Ovary (tissue), 10 donors: ENCODE measurements at places on chromosomes 1 and 21.

- no peak for DNase-seq
Measured at GRCh38 chr1:2928366-2929325, 92.6 kb upstream of the ACTRT2 start.

- no peak for DNase-seq
Measured at GRCh38 chr1:3145532-3146325, 76.7 kb downstream of the PRDM16 start.

DNA sequence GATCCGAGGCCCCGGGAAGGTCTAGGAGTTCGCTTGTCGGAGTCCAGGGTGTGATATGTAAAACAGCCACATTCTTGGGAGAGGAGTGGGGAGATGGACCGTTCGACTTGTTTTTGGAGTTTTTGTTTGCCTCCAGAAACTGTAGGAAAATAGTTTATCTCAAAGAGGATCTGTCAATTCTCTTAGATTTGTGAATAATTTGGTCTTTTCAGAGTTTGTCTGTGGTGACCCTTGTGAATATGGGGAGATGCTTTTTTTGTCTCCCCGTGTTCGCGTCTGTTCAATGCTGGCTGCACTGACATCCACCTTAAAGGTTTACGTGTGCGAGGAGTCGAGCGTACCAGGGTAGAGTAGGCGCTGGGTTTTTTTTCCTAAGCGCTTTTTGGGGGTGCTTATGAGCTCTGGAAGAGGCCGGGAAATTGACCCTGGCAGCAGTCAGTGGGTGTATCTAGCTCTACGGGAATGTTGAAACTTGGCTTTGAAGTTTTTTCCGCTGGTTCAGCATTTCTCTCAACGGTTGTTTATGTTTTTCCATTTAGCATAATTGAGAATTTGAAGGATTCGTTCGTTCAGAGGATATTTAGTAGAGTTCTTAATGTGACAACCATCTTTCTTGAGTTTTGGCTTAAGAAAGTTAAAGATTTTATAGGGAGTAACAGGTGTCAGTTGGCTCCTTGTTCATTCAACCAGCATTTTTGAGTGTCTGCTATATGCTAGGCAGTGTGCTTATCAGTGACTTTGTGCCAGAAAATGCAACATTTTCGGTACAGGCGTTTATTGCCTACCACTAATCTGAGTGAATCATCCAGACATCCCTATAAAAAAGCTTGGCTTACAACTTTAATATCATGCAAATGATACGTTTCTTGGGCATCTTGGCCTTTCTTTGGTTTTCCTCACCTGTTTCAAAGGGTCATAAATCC, 1.2 kb downstream of the SZRD1 start:
- DNase-seq = no peak

GRCh38 chr1:220879076-220879508, at the start of gene HLX:
TSS of gene HLX (plus strand) at chr1:220879443. CDS start at chr1:220879858, 415 bp downstream.
- peak; percentile 81 for DNase-seq

DNA sequence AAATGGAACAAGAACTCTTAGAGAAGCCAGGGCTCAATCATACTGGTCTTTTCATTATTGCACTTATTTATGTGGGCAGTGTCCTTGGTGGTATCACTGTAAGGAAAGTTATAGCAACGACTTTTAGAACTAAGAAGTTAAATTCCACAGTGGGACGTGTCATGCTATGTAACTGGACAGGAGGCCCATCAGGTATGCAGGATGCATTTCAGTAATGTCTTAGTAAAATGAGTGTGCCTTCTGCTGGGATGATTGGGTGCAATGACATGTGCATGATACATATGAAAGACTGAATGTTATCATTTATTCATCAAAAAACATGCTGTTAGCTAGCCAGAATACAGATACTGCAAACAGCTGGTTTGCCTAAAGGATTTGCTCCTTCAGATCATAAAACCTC, 6.9 kb upstream of the ATP1B1 start:
- no peak for DNase-seq

DNA sequence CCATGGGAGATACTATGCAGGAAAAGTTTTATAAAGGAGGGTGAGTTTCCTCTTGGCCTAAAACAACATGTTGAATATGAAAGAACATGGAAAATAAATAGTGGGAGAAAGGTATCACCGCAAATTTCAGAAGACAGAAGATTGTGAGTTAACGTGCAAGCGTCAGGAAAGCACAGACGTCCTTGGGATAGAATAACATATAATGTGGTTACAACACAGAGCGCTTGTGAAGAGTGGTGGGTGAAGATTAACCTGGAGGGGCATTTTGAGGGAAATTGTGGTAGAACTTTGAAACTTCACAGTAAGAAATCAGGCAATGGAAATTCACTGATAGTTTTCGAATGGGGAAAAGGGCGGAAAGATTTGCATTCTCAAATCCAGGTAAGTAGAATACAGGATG, 47.3 kb downstream of the NEGR1 start:
- DNase-seq = no peak
